MG63 (cell line): ENCODE measurements at places on chromosomes 6 and 20. TPM values are rescaled to one million over a fixed set of nuclear protein-coding genes. Genes with fewer than 3 reads are reported as not detected.

ZNF76 gene
- 14.2 and 14.9 TPM in 2 replicates for total RNA-seq

GRCh38 chr20:58251979-58252591 lies 23.6 kb upstream of the ANKRD60 start:
- peak; percentile 58 for DNase-seq

GRCh38 chr6:150966786-150967185 lies 101.3 kb downstream of the MTHFD1L start:
- no peak for DNase-seq

GRCh38 chr6:155523821-155524651 lies 68.4 kb upstream of the NOX3 start:
- peak; percentile 12 for DNase-seq

GRCh38 chr20:47464380-47465101 lies 37.1 kb upstream of the NCOA3 start:
- peak; percentile 76 for DNase-seq

BPIFB2 gene
- total RNA-seq, result not detected in 2 replicates

DNA sequence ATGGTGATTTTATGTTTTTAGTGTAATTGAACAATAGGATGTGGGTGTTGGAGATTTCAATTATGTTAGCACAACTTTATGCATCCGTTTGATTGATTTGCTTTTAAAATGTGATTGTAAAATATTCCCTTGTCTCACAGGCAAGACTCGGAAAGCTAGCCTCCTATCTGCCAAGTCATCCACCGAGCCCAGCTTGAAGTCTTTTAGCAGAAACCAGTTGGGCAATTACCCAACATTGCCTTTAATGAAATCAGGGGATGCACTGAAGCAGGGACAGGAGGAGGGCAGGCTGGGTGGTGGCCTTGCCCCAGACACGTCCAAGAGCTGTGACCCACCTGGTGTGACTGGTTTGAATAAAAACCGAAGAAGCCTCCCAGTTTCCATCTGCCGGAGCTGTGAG lies 200.9 kb downstream of the SASH1 start:
- no peak for DNase-seq

GRCh38 chr6:30735668-30736314 lies 6.7 kb downstream of the FLOT1 start:
- DNase-seq, result no peak

HLA-F gene
- 8.0 and 12.9 TPM in 2 replicates for total RNA-seq

DNA sequence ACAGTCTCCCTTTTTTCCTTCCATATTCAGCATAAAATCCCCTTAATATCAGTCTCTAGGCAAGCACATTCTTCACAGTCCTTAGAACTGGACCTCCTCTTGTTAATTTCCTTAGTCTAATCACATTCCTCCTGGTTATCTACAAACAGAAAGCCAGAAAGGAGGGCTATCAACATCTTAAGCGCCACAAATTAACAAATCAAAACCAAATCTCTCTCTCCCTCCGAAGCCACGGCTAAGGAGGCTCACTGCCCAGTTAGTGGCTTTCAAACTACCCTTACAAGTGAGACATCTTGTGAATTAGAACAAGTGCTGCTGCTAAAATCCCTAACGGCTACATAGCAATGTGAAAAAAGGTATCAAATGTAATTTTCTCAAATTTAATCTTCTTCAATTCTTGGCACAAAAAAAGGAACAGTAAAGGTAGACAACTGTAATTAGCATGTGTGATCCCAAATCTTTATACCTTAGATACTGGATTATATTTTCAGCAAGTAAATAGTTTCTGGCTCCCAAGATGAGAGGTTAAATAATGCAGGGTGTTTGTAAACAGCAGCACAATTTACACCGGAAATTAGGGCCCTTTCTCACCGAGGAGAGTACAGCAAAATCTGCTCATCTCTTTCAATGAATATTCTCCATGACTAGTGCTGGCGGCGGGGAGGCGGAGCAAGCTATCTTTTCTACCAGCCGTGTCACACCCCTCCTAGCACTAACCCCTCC lies 1.4 kb upstream of the TRIM39 start:
- peak; percentile 41 for DNase-seq

DNA sequence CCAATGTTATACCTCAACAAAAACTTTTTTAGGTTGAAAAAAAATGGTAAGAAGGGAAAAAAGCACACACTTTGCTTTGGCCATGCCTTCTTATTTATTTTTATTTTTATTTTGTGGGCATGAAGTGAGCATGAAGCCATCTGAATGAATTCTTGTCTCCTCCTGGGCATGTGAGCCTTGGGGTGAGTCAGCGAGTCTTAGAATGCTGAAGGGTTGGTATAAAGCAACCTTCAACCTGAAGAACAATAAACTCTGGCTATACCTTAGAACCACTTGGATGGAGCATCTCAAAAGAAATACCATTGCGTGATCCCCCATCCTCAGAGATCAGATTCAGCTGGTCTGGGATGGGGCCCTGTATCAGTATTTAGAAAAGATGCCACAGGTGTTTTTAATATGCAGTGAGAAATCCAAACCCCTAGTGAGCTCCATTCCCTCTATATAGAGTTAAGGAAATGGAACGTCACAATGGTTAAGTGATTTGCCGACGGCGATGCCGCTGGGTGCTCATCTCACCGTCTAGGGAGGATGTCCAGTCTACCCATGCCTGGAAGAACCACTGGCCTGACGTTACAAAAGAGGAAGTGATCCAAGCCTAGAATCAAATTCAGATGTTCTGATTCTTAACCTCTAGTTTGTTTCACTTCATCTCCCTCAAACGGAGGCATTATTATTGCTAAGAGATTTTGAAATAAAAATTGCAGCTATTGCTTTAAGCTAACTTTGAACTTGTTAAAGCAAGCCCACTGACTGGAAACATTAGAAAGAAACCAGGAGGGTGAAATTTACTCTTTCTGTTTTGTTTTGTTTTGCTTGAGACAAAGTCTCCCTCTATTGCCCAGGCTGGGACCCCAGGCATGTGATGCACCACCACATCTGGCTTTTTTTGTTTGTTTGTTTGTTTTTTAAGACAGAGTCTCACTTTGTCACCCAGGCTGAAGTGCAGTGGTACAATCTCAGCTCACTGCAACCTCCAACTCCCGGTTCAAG lies 67.1 kb downstream of the EDN1 start:
- DNase-seq, result no peak

DNA sequence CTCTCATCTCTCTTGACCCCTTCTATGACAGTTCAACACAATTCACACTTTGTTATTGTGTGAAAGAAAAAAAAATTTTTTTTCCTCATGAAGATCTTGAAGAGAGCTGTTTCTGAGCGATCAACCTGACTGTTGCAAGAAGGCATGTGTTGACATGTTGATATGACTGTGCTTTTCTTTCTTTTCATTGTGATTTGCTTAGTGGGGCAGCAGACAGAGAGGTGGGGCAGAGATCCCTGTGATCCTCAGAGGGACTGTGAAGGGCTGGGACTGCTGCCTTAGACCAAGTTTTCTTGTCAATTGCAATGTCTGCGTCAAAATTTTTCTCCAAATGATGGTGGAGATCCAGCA lies 70.8 kb upstream of the IYD start:
- no peak for DNase-seq

DNA sequence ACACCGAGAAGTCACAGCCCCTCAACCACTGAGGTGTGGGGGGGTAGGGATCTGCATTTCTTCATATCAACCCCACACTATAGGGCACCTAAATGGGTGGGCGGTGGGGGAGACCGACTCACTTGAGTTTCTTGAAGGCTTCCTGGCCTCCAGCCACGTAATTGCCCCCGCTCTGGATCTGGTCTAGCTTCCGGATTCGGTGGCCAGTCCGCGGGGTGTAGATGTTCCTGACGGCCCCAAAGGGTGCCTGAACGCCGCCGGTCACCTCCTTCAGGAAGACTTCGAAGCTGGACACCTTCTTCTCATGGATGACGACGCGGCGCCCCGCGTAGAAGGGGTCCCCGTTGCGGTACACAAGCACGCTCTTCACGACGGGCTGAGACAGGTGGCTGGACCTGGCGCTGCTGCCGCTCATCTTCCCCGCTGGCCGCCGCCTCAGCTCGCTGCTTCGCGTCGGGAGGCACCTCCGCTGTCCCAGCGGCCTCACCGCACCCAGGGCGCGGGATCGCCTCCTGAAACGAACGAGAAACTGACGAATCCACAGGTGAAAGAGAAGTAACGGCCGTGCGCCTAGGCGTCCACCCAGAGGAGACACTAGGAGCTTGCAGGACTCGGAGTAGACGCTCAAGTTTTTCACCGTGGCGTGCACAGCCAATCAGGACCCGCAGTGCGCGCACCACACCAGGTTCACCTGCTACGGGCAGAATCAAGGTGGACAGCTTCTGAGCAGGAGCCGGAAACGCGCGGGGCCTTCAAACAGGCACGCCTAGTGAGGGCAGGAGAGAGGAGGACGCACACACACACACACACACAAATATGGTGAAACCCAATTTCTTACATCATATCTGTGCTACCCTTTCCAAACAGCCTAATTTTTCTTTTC lies at the start of gene DCDC2:
Gene DCDC2, minus strand, starts transcription at position 724 of the 883 bp plus-strand sequence. Its CDS starts 309 bp downstream, at position 415.
- peak; percentile 1 for DNase-seq

DNA sequence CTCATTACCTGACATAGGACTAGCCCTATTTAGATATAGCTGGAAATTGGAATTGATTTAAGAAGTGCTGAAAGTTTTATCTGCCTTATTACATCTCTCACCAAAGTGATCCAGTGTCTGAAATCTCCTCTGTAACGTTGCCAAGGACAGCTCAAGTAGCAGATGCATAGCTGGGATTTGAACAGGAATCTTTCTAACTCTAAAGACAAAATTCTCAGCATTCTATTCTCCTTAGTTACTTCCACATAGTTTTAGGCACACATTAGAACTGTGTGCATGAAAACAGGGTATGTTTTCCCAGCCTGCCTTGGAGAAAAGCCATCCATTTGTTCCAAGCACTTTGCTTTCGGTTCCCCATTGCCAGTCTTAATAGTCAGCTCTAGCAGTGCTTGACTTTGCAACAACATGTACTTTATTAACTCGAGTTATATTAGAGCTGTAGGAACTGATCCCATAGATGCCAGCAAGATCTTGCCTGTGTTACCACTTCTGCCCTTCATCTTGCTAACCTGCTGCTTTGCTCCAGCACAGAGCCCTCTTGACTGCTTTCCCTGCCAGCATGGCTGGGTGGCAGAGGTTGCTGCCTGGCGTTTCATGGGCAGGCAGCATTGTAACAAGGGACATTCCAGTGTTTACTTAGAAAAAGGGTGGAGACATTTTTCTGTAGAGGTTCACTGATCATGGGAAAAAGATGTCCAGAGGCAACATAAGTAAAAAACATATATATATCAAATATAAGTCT lies 56.1 kb upstream of the STMND1 start:
- peak; percentile 39 for DNase-seq

- DNase-seq, result no peak
Measured at GRCh38 chr20:6692566-6693173, 74.8 kb upstream of the BMP2 start.

- DNase-seq, result no peak
Measured at GRCh38 chr20:19789009-19789408, 31.0 kb downstream of the RIN2 start.

- DNase-seq, result no peak
Measured at GRCh38 chr6:166456395-166457156, 73.8 kb upstream of the MPC1 start.

- no peak for DNase-seq
Measured at GRCh38 chr20:47509104-47509661, 7.5 kb downstream of the NCOA3 start.

- DNase-seq, result peak; percentile 89
Measured at GRCh38 chr6:149895048-149895590, 2.8 kb downstream of the RAET1E start.

GRCh38 chr20:36407199-36407733 lies 101.1 kb downstream of the DLGAP4 start:
- DNase-seq, result no peak

ME1 gene
- 10.4 and 16.3 TPM in 2 replicates for total RNA-seq

DNA sequence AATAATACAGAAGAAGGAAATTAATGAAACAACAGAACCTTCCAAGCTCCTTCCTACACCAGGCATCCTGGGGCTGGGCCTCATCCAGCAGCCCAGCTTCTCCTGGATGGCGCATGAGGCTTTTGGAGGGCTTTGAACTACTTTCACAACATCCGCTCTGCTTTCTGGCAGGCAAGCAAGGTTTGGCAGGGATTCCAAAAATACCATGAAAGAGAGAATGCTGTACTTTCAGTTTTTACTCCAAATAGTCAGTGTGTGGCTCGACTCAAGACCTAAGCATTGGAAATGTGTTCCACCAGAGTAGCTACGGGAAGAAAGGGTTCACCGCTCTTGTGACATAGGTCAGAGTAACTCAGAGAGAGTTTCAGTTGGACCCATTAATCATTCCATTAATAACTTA lies 125.4 kb downstream of the OPRM1 start:
- DNase-seq, result peak; percentile 85

DNA sequence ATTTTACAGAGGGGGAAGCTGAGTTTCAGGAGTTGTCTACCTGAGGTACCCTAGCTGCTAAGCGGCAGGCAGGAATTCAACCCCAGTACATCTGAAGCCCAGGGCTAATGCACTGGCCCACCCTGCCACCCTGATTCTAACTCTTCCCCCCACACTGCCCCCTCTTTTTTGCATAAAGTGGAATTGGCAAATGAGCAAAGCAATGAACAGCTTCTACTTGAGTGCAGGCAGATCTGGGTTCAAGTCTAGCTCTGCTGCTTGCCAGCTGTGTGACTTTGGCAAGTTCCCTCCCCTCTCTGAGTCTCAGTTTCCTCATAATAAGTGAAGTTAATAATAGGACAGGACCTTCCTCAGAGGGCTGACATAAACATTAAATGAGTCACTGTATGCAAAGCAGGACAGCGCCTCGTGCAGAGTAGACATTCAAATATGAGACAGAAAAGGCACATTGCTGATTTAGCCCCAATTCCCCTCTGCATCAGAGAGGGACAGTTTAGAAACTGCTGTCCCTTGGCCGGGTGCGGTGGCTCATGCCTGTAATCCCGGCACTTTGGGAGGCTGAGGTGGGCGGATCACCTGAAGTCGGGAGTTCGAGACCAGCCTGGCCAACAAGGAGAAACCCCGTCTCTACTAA lies 4.7 kb downstream of the ADA start:
- DNase-seq, result no peak

ISM1 gene
- total RNA-seq, result not detected in 2 replicates

GRCh38 chr20:48892049-48892470 lies 29.5 kb upstream of the ARFGEF2 start:
- DNase-seq, result no peak

- DNase-seq, result peak; percentile 4
Measured at GRCh38 chr20:22490287-22491193, 93.8 kb downstream of the FOXA2 start.

CCDC170 gene
- not detected in 2 replicates for total RNA-seq

DNA sequence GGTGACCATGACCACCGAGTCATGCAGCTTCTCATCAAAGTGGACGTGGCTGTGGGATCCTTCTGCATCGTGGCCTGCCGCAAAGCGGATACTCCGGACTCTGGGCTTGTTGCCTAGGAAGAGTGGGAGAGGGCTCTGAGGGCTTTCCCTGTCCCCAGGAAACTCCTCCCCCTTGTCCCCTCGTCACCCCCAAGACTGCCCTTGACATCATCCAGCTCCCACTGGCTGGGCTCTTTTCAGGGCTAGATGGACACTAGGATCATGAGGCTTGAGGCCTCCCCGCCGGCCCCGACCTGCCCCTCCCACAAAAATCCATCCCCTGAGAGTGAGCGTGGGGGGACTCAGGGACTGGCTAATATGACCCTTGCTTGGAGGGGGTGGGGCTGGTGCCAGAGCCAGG lies 9.0 kb downstream of the ADISSP start:
- no peak for DNase-seq

SSTR4 gene
- total RNA-seq, result not detected in 2 replicates

GRCh38 chr6:143579703-143580102 lies 68.2 kb upstream of the FUCA2 start:
- peak; percentile 94 for DNase-seq

RALGAPA2 gene
- 0.53 and 4.8 TPM in 2 replicates for total RNA-seq
